ENCODE measurements at places on chromosomes 11 and 22.
A peak's percentile ranks its signal among the peaks of the same experiment; 100 is the strongest.

GRCh38 chr11:33987545-33987944, 64.0 kb upstream of the CAPRIN1 start:
- DNase-seq = no peak
- peaks cover 2% of the 10 kb centered on the region for H3K27me3 ChIP-seq
- no peak overlapping the region for H3K4me3 ChIP-seq
- H3K4me1 ChIP-seq = peaks cover 3% of the 10 kb centered on the region

DNA sequence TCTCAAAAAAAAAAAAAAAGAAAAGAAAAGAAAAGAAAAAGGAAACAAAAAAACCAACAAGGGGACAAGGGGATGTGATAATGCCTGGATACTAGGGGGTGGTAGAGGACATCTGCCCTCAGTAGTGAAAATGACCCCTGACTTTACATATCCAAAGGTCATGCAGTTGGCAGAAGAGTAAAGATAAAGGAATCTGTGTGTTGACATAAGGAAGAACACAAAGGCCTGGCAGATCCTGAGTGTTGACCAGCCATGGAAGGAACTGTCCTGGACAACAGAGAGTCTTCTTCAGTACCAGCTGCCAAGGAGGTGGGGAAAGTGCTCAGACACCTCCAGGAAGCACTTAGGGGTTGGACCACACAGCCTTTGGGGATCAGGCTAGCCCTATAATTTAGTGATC, 12.6 kb downstream of the SLC43A1 start:
- peaks cover 20% of the 10 kb centered on the region for H3K36me3 ChIP-seq
- H3K27ac ChIP-seq = no peak overlapping the region
- H3K27me3 ChIP-seq = no peaks in the 10 kb centered on the region
- no peak overlapping the region for H3K4me3 ChIP-seq

DNA sequence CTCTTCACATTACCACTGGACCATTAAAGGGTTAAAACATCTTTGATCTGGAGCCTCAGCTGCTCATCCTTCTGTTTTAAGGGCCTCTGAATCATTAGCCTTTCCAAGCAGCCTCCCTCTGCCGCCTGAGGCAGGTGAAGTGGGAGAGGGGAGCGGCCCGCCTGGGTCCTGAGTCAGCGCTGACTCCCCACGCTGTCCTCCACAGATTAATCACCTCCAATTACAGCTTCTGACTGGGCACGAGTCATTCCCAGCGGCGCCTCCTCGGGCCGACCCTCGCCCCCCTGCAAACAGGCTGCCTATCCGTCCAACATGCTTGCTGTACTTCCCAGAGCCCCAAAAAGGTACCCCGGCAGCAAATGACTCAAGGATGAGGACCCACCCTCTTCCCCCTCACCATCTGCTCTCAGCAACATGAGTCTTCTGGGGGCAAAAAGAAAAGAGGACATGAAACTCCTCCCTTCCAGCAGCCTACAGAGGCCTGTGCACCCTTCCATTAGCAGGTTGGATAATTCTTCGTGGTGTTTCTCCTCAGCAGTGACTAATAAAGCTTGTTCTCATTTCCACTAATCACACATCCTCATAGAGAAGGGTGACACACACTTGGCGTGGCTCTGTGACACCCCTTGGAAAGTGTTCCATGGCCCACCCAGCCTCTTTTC, 44.3 kb upstream of the JAM3 start:
- no peak for DNase-seq
- H3K36me3 ChIP-seq = no peaks in the 10 kb centered on the region
- peaks cover 14% of the 10 kb centered on the region for H3K4me1 ChIP-seq
- H3K27me3 ChIP-seq = peaks cover 13% of the 10 kb centered on the region

DNA sequence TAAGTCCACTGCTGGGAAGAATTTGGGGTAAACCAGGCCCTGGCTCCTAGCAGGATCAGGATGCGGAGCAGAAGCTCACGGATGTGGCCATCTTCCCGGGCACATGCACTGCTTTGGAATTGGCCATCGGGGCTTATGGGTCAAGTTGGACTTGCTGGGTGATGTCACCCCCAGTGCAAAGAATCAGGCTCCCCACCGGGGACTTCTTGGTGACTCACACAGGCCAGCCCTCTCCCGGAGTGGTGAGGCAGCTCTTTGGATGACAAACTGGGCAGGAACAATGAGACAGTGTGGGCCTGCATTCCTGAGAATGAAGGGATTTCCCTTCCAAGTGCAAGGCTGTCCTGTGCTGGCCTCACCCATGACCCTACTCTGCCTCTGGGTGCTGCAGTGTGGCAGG, 128.8 kb upstream of the ANO1 start:
- H3K4me1 ChIP-seq = no peaks in the 10 kb centered on the region
- no peak overlapping the region for H3K4me3 ChIP-seq
- no peaks in the 10 kb centered on the region for H3K36me3 ChIP-seq
- DNase-seq = no peak
- no peak overlapping the region for H3K27ac ChIP-seq
- H3K27me3 ChIP-seq = no peaks in the 10 kb centered on the region

DNA sequence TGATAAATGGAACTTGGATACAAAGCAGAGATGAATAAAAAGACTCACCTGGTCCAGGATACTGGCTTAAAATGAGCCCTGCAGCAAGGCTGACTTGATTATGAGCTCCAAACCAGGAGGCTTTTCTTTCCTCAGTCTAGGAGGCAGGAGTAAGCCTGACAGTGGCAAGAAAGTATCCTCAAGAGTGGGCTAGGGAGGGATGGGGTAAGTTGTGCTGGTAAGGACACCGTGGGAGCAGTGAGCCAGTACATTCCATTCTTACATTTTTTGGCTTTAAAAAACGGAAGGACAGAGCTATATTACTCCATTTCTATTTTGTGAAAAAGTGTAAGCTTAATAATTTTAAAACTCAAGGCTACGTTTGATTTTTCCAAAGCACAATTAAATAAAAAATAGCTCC, 187.1 kb upstream of the DDI1 start:
- no peaks in the 10 kb centered on the region for H3K27me3 ChIP-seq
- no peak overlapping the region for H3K27ac ChIP-seq
- no peak for DNase-seq
- no peaks in the 10 kb centered on the region for H3K4me1 ChIP-seq

DNA sequence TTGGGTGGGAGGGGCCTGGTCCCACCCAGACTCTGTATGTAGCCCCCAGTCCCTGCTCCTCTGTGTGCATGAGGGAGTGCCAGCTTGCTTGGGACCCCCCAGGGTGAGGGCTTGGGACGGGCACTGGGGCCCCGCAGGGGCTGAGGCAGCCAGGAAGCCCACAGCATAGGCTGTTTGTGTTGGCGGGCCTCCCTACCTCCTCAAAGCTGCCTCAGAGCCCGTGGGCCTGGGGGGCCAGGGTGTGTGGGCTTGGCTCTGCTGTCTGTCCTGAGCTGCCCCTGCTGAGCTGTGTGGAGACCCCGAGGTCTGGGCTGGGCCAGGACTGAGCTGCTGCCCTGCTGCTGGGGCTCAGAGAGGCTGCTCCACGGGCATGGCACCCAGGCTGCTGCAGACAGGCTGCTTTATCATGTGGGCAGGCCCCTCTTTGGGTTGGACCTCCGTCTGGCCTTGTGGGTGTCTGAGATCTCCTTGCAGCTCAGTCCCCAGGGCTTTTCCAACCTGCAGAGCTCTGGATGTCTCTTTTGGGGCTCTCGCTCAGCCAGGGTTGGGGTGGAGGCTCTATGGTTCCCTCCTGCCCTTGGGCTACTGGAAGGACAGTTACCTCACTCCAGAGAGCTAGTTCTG, 3.3 kb downstream of the TSPAN4 start:
- H3K4me1 ChIP-seq = peaks cover 4% of the 10 kb centered on the region
- H3K4me3 ChIP-seq = no peak overlapping the region
- DNase-seq = no peak
- peaks cover 8% of the 10 kb centered on the region for H3K27me3 ChIP-seq

DNA sequence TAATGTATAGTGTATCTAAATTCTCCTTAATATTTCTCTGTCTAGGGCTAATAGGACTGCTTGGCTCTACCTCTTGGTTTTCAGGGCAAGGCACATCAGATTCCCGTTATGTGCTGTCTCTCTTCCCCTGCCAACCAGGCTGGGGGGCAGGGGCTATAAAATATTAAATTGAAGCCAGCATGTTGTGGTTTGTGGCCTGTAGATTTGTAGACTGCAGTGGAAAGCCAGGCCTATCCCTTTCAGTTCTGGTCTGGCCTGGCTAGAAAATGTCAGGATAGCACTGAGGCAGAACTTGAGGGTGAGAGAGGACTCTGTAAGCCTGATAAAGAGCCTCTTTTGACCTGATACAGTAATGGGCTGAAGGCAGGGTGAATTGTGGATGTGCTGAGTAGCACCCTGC, 14.4 kb upstream of the GRK2 start:
- no peak overlapping the region for H3K27ac ChIP-seq
- H3K4me1 ChIP-seq = peaks cover 16% of the 10 kb centered on the region

DNA sequence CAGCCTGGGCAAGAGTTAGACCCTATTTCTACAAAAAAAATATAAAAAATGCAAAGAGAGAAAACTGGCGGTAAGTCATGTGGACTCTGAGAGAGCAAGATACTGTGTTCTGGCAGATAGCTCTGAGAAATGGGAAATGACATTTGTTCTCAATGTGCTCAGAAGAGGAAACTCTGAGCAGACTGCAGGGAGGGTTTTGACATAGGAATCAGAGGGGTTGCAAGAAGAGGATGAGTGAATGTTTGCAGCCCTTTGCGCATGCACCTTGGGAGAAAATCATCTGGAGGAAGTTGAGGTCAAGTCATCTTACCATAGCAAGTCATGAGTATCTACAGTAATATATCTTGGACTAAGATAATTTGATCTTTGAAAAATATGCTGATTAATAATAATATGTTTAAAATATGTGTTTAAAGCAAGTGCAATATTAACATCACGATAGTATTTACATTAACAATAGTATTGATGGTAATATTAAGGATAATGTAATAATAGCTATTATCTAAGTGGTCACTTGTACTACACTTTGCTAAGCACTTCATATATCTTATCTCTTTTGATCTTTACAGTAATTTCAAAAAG, 2.6 kb downstream of the ACER3 start:
- peaks cover 10% of the 10 kb centered on the region for H3K36me3 ChIP-seq
- H3K27me3 ChIP-seq = no peaks in the 10 kb centered on the region
- H3K27ac ChIP-seq = peak overlapping the region; percentile 12
- DNase-seq = no peak

DNA sequence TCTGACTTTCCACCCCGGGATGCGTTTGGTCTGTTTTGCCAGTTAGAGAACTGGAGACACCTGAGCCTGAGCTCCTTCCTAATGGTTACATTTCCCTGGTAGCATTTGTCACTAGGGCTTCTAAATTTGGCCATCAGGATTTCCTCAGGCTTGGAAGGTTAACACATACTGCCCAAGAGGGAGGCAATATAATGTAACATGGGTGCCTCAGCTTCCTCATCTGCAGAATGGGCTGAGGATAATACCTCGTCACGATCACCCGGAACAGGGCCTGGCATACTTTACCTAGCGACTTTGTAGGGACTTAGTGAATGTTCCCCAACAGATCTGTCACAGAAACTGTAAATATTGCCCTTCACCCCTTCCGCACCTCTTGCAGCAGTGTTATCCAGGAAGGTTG, 11.3 kb downstream of the IL17RA start:
- H3K4me1 ChIP-seq = peaks cover 66% of the 10 kb centered on the region
- DNase-seq = no peak
- H3K36me3 ChIP-seq = peaks cover 55% of the 10 kb centered on the region

- H3K4me3 ChIP-seq = no peak overlapping the region
- no peaks in the 10 kb centered on the region for H3K36me3 ChIP-seq
- no peaks in the 10 kb centered on the region for H3K27me3 ChIP-seq
- no peaks in the 10 kb centered on the region for H3K4me1 ChIP-seq
Observed at GRCh38 chr11:126823274-126823673, 177.3 kb downstream of the KIRREL3 start.

GRCh38 chr22:39290724-39291161, 28.7 kb downstream of the RPL3 start:
- H3K27me3 ChIP-seq = peaks cover 2% of the 10 kb centered on the region
- H3K4me1 ChIP-seq = no peaks in the 10 kb centered on the region
- no peak overlapping the region for H3K4me3 ChIP-seq
- H3K27ac ChIP-seq = no peak overlapping the region
- H3K36me3 ChIP-seq = no peaks in the 10 kb centered on the region

DNA sequence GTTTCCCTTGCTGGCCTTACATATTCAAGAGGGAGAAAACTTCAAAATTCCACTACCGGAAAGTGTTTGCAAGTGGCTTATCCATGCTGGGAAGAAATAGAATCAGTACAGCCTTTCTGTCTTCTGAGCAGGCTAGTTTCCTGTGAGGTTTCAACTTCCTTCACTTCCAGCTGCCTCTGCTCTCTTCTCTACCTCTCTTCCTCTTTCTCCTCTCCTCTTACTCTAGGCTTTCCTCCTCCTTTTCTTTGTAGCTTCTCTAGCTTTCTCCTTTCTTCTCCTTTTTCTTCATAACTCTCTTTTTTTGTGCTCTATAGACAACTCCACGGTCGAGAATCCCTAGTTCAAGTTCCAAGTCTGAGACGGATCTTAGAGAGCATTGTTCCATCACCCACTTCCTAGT, 421.8 kb downstream of the ETS1 start:
- peaks cover 5% of the 10 kb centered on the region for H3K27me3 ChIP-seq
- peaks cover 8% of the 10 kb centered on the region for H3K4me1 ChIP-seq
- no peak overlapping the region for H3K4me3 ChIP-seq
- H3K36me3 ChIP-seq = no peaks in the 10 kb centered on the region
- no peak for DNase-seq
- no peak overlapping the region for H3K27ac ChIP-seq

- H3K36me3 ChIP-seq = no peaks in the 10 kb centered on the region
- no peak overlapping the region for H3K4me3 ChIP-seq
- H3K27me3 ChIP-seq = no peaks in the 10 kb centered on the region
- DNase-seq = no peak
- no peaks in the 10 kb centered on the region for H3K4me1 ChIP-seq
Observed at GRCh38 chr11:60625262-60625661, 74.2 kb upstream of the MS4A8 start.

DNA sequence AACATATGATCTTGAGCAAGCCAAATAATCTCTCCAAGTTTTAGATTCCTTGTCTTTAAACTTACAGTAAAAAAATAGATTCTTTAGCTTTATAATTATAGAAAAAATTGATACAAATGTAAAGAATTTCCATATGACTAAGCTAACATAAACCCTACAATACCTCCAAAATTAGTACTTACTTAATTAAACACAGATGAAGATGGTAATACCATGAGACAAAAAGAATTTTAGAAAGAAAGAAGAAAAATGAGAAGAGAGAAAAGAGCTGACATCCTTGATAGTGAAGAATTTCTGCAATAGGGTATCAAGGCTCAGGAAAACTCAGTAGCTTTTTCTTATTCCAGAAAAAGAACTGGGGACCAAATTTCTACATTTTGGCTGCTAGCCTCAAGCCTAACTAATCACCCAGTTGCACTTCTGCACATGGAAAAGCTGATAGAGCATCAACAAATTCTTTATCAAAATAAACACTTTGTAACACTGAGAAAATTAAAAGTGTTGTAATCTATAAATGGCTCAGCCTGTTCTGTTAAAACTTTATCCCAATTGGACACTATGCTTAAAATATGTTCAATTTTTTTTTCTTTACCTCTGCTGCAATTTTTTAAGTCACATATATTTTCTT, 24.7 kb upstream of the SOX6 start:
- no peak for DNase-seq
- H3K27ac ChIP-seq = no peak overlapping the region
- no peaks in the 10 kb centered on the region for H3K27me3 ChIP-seq
- no peak overlapping the region for H3K4me3 ChIP-seq

- DNase-seq = no peak
- no peak overlapping the region for H3K4me3 ChIP-seq
- H3K36me3 ChIP-seq = no peaks in the 10 kb centered on the region
- H3K4me1 ChIP-seq = no peaks in the 10 kb centered on the region
- no peaks in the 10 kb centered on the region for H3K27me3 ChIP-seq
Observed at GRCh38 chr11:28514391-28514790, 406.2 kb downstream of the METTL15 start.

- H3K4me3 ChIP-seq = no peak overlapping the region
- DNase-seq = no peak
- peaks cover 31% of the 10 kb centered on the region for H3K4me1 ChIP-seq
- H3K27ac ChIP-seq = no peak overlapping the region
Observed at GRCh38 chr11:68342459-68343158, 30.2 kb downstream of the LRP5 start.
